ENCODE measurements at places on chromosomes 16 and 17.

DNA sequence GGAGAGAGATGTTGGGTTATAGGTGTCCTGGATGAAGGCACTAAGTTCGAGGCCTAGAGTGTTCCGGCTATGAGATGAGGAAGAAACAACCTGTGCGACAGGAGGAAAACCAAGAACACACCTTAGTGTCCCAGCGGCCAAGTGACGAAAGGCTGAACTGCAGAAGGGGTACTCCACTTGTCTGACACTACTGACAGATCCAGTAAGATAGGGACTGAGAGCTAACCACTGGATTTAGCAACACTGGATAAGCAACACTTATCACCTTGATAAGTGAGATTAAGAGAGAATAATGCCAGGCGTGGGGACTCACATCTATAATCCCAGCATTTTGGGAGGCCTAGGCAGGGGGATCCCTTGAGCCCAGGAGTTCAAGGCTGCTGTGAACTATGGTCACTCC is 7.1 kb downstream of the XPO6 start:
- no peak for ATAC-seq

- no peak for ATAC-seq
These were observed 19.3 kb downstream of the SOCS1 start for GRCh38 chr16:11236461-11237254.

GRCh38 chr16:68590201-68590994 is 51.3 kb downstream of the ZFP90 start:
- peak; percentile 64 for ATAC-seq

- ATAC-seq, result no peak
These were observed 206.2 kb downstream of the CNTNAP4 start for GRCh38 chr16:76483307-76483909.

- ATAC-seq, result no peak
These were observed 18.0 kb downstream of the TMEM114 start for GRCh38 chr16:8572063-8572918.

DNA sequence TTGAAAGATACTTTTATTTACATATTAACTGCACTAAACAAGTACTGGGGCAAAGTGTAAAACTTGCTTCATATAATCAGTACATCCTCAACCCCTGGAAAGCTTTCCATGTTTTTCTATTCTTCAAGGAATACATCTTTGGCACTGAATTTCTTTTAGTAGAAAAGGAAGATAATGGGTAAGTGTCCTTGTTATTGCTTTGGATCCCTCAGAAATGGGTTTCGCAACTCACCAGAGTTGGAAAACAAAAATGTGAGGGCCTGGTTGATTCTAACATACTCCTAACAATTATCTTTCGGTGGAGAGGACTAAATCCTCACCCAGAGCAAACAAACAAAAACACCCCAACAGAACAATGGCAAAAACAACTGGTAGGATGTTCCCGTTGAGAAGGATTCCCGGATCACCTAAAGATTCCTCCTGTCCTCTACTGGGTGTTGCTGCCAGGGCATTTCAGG is 120.4 kb downstream of the PARN start:
- no peak for ATAC-seq

DNA sequence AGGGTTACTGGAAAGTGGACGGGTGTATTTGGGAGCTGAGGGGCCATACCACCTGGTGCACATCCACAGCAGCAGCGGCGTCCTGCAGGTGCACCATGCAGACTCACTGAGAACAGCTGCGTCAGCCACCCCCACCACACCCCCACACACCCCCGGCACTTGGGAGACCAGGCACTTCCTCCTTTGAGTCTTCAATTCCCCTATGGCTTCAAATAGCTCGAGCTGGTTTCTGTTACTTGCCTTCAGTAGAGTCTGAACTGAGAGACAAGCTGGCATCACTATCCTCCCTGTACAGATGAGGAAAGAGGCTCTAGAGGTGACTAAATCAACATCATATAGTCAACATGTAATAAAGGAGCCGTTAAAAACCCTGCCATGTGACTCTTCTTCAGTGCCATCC is 15.4 kb downstream of the CUEDC1 start:
- ATAC-seq, result peak; percentile 95

- no peak for ATAC-seq
These were observed 303.8 kb upstream of the ASIC2 start for GRCh38 chr17:33596899-33597298.

DNA sequence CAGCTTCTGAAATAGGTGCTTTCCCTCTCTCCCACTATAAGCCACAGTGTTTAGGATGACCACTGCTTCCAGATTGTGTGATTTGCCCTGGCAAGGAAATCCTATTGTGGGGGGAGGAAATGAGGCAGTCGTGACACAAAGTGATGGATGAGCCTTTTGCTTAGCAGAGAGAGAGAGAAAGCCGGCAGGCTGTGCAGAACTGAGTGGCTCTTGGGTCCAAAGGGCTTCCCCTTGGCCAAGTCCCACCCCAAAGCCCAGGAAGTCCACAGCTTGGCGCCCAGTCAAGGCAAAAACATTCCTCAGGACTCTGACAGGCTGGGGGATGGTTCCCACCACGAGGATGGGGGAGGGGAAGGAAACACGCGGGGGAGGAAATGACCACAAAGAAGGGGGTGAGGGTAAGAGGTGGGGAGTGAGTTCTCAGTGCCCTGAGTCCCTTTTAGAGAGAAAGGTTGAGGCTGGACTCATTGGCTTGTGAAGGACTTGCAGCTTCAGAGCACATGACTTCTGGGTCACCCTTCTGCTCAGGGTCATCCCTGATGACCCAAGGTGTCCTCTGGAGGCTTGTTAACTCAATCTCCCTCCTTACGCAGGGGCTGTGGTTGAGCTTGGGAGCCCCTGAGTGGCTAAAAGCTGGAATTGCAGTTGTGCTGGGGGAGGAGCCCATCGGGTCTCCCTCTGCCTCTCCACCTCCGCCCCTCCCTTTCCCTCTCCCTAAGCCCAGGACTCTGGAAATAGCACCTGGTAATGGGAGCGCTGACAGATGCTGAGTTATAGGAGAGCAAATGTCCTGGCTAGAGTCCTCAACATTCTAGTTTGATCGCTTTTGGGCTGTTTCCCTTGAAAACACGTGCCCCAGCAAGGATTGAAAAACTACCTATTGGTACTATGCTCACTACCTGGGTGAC is 10.3 kb upstream of the MSL1 start:
- peak; percentile 73 for ATAC-seq

DNA sequence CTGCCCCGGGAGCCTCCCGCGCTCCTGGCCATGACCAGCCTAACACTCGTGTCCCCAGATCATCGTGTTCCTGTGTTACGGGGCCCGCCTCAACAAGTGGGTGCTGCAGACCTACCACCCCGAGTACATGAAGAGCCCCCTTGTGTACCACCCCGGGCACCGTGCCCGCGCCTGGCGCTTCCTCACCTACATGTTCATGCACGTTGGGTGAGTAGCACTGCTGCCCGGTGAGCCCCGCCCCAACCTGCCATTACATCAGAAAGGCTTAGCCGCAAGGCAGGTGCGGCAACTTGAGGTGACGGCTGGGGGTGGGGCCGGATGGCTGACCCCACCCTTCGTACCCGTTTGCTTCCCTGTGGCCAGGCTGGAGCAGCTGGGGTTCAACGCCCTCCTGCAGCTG is 1.4 kb downstream of the RHBDL1 start:
- no peak for ATAC-seq

GRCh38 chr17:58693751-58694150 is 1.3 kb downstream of the RAD51C start:
- ATAC-seq, result no peak

- no peak for ATAC-seq
These were observed 30.4 kb downstream of the TMEM100 start for GRCh38 chr17:55692276-55692675.

- no peak for ATAC-seq
These were observed 24.0 kb upstream of the ALKBH5 start for GRCh38 chr17:18159551-18160120.

GRCh38 chr16:74743045-74743667 is 31.5 kb downstream of the FA2H start:
- ATAC-seq, result no peak

DNA sequence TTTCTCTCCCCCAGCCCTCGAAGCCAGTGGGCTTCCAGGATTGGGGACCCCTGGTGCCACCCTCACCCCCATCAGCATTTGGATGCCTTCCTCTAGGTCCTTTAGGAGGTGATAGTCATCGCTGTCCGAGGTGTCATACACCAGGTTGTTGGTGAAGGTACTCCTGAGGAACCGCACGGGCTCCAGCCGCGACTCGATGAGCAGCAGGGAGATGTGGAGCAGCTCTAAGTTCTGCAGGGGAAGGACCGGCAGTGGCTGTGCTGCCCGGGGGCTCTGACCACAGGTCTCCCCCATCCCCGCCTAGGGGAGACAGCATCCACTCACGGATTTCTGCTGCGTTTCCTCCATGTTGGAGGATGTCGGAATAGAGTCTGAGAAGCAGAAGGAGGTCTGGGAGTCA is 962 bp downstream of the CSHL1 start:
- ATAC-seq, result no peak

GRCh38 chr16:22092143-22092933 is at the start of gene VWA3A:
VWA3A (plus strand) TSS chr16:22092541; CDS start chr16:22092638, 97 bp downstream.
- no peak for ATAC-seq

DNA sequence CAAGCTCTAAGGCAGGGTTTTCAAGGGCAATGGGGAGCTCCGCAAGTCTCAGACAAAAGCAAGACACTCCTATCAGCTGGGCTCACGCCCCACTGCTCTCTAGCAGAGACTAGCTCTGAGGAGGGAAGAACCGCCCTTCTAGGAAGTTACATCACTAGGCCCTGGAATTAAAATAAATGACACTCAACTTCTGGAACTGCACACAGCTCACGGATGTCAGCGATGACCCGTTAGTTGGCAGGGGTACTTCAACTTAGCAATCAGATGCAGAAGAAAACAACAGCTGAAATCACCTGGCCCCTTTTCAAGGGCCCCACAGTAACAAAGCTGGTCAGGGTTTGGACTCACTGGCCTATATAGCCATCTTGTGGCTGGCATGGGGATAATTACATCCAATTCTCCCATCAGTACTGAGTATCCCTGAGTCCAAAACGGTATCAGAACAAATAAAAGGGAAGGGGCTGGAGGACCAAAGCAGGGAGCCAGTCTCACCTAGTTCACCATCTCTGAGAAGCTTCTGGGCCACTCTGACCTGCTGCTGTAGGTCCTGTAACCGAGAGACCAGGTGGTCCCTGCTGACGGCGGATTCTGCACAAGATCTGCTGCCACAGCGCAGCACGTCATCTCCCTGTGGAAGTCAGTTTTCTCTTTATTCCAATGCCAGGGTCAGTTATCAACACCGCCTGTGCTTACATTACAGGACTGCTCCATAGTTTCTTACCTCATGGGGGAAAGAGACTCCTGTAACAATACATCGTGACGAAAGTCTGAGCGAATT is 22.2 kb downstream of the SERPINF1 start:
- ATAC-seq, result peak; percentile 91

- ATAC-seq, result no peak
These were observed 189.7 kb downstream of the SNX29 start for GRCh38 chr16:12166271-12166670.

DNA sequence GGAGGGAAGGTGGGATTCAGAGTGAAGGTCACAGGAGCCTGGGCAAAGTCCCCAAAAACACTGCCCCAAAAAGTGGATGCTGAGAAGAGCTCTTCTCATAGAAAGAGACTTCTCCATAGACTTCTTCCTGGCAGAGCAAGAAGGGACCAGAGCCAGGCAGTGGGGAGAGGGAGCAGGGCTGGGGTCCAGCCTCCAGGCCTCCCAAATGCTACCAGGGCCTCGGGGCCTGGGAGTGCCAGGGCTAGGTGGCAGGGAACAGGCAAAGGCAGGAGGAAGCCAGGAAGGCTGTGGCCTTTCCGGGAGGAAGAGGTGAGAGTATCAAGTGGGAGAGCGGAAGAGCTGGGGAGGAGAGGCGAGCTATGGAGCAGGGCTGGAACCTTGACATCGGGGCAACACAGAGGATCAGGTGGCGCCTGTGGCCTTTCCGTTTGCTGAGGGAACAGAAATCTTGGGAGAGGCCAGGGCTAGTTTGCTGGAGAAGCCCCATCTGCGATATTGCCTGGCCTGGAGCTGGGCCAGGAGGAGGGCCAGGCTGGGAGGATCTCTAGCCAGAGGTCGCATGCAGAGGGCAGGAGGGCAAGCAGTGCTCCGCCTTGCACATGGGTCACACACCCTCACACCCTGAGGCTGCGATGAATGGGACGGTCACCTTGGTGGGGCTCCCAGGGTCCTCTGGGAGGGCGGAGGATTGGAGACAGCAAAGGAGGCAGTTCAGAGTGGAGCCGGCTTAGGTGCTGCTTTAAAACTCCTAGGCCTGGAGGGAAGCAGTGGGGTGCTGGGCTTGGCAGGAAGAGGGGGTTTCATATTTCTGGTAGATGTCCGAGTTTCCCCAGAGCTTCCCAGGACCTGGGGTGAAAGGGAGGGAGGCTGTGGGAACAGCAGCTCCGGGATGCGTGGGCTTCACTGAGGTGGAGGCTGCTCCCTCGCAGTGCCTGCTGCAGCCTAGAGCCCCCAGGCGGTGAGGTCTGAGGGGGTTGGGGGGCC is 3.4 kb downstream of the SLC16A5 start:
- no peak for ATAC-seq

DNA sequence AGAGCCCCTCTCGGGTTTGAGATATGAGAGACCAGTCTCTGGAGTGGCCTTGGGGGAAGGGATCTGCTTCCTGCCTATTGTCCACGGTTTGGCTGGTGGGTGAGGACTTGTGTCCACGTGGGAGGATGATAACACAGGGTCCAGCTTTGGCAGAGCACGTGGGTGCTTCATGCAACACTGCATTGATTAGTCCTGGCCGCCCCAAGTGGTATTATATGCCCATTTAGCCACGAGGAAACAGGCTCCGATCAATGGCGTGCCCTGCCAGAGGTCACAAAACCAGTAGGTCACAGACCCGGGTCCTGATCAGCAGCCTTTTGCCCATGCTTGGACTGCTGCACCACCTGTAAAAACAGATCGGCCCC is 141.6 kb downstream of the RGS9 start:
- no peak for ATAC-seq

DNA sequence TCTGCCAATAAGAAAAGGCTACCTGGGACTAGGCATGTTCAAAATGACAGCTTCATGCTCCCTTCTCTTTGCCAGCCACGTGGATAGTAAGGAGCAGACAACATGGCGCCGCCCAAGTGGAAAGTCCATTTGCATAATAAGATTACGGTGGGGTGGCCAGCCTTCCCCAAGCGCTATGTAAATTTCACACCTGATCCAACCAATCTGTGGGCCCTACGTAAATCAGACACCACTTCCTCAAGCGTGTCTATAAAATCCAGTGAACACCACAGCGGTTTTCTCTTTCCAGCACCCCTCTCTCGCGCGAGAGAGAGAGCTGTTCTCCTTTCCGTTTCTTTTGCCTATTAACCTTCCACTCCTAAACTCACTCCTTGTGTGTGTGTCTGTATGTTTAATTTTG is 140.3 kb upstream of the ERCC4 start:
- ATAC-seq, result no peak

GRCh38 chr17:48597778-48598631 is 4.4 kb upstream of the HOXB5 start:
- peak; percentile 66 for ATAC-seq

DNA sequence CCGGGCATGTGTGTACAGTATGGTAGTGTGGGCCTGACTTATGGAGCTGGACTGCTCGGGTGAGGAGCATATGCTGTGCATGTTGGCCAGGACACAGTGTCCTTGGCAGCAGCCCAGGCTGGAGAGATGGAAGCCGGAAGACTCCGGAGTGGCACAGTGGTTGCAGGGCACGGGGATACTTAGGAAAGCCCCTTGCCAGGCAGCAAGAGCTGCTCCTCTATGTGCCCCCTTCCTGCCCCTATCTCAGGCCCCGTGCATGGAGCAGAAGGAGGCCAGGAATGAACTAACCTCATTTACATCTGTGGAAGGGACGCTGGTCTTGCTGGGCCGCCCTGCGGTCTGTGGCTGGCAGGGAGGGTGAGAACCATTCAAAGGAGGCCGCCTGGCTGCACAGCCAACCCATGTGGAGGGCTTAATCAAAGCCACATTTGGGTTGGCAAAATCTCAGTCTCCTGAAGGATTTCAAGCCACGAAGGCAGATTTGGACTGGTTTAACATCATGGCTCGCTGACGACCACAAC is 32.2 kb upstream of the RCVRN start:
- no peak for ATAC-seq

All from stimulated activated memory B cell treated with anti-CD40 and anti-IgM and Interleukin-4, amounts not matched to agents 10 μg/mL and 1 μg/mL and 100 μg/mL, for 72 hours (primary cell).